ENCODE measurements at places on chromosomes 2 and 18. TPM values are rescaled to one million over a fixed set of nuclear protein-coding genes. Genes with fewer than 3 reads are reported as not detected.

MC2R gene
- not detected for total RNA-seq

PAX8 gene
- 2.1 TPM for total RNA-seq

BCL11A gene
- 0.13 TPM for total RNA-seq

GRHL1 gene
- 0.94 TPM for total RNA-seq

HOXD13 gene
- not detected for total RNA-seq

ALK gene
- total RNA-seq, result not detected

XIRP2 gene
- total RNA-seq, result 0.20 TPM

GALNT5 gene
- under 0.01 TPM for total RNA-seq

GPR75 gene
- total RNA-seq, result 0.94 TPM

DSG4 gene
- not detected for total RNA-seq

GLB1L gene
- total RNA-seq, result 7.5 TPM

KATNAL2 gene
- total RNA-seq, result 2.2 TPM

TFCP2L1 gene
- total RNA-seq, result not detected

IL1RL1 gene
- 21.9 TPM for total RNA-seq

PDE1A gene
- total RNA-seq, result 0.10 TPM

CNTNAP5 gene
- not detected for total RNA-seq

POTEJ gene
- not detected for total RNA-seq
